Mesenchymal stem cell (in vitro differentiated cells and primary cell): ENCODE measurements at places on chromosomes 6 and 20.
A peak's percentile ranks its signal among the peaks of the same experiment; 100 is the strongest.

DNA sequence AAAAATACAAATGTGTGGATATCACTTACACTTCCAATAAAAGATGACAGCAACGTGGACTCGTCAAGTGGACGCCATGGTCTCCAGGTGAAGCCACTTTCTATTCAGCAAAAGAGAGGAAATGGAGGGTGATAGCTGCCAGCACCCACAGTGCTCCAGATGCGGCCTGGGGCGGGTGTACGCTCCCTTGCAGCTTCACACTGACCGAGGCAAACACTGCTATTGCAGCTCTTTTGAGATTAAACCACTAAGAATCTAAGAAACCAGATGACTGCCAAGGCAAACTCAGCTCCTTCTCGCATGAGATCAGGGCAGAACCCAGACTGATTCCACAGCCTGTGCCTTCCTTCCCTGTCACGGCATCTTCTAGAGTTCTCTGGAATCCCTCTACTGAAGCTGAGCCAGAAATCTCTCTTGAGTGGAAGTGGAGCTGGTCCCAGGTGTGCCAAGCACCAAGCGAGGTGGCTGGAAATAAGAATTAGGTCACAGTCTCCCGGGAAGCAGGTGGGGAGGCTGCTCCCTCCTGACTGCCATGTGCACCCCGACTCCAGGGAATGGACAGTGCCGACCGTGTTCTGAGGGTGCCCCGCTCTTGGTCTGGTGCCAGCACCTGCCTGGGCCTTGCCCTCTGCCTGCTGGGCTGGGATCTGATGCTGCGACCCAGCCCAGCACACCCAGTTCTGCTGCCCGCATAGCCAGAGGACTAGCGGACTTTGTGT lies 90.1 kb upstream of the AFDN start:
- H3K36me3 ChIP-seq = no peaks in the 10 kb centered on the region
- peaks cover 5% of the 10 kb centered on the region for H3K4me1 ChIP-seq
- H3K27ac ChIP-seq = no peak overlapping the region
- H3K27me3 ChIP-seq = peaks cover 13% of the 10 kb centered on the region
- no peak overlapping the region for H3K4me3 ChIP-seq

GRCh38 chr6:11851387-11851786 lies 72.8 kb upstream of the ADTRP start:
- no peaks in the 10 kb centered on the region for H3K27me3 ChIP-seq
- H3K4me3 ChIP-seq = no peak overlapping the region
- peak; percentile 85 for DNase-seq
- H3K36me3 ChIP-seq = no peaks in the 10 kb centered on the region
- peak overlapping the region; percentile 56 for H3K27ac ChIP-seq

- DNase-seq = no peak
- H3K36me3 ChIP-seq = no peaks in the 10 kb centered on the region
- no peaks in the 10 kb centered on the region for H3K27me3 ChIP-seq
- no peak overlapping the region for H3K4me3 ChIP-seq
- no peaks in the 10 kb centered on the region for H3K4me1 ChIP-seq
Measured at GRCh38 chr6:40049128-40049527, 114.9 kb upstream of the MOCS1 start.

DNA sequence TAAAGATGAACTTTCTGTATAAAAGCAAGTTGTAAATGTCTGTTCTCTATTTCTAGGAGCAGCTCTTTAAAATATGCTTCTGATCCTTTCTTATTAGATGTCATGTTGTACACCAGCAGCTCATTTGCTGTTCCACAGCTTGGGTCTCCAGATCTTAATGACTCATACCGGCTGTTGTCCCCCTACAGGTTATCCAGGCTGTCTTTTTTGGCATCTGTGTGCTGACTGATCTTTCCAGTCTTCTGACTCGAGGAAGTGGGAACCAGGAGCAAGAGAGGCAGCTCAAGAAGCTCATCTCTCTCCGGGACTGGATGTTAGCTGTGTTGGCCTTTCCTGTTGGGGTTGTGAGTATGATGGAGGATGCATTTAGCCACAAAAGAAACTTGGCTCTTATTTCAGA lies 76.0 kb downstream of the AIG1 start:
- H3K27me3 ChIP-seq = no peaks in the 10 kb centered on the region
- no peak overlapping the region for H3K27ac ChIP-seq
- H3K4me1 ChIP-seq = no peaks in the 10 kb centered on the region
- H3K4me3 ChIP-seq = no peak overlapping the region
- H3K36me3 ChIP-seq = peaks cover 8% of the 10 kb centered on the region

GRCh38 chr20:18256440-18257090 lies 31.8 kb upstream of the ZNF133 start:
- no peak overlapping the region for H3K27ac ChIP-seq
- H3K4me3 ChIP-seq = no peak overlapping the region
- H3K36me3 ChIP-seq = no peaks in the 10 kb centered on the region
- H3K27me3 ChIP-seq = peaks cover 31% of the 10 kb centered on the region
